ENCODE measurements at places on chromosomes 7 and 10. TPM values are rescaled to one million over a fixed set of nuclear protein-coding genes. Genes with fewer than 3 reads are reported as not detected.

GRCh38 chr10:129525401-129525801 lies 58.4 kb downstream of the MGMT start:
- no peaks in the 10 kb centered on the region for H3K27me3 ChIP-seq
- no peak overlapping the region for H3K4me3 ChIP-seq
- H3K36me3 ChIP-seq, result no peaks in the 10 kb centered on the region
- no peak overlapping the region for H3K27ac ChIP-seq
- H3K4me1 ChIP-seq, result no peaks in the 10 kb centered on the region

Gene OR2A12
- not detected for total RNA-seq

GRCh38 chr10:18689498-18689897 lies 30.3 kb downstream of the ARL5B start:
- H3K4me1 ChIP-seq, result no peaks in the 10 kb centered on the region
- H3K27ac ChIP-seq, result no peak overlapping the region
- H3K27me3 ChIP-seq, result no peaks in the 10 kb centered on the region
- H3K4me3 ChIP-seq, result no peak overlapping the region
- DNase-seq, result no peak
- H3K36me3 ChIP-seq, result no peaks in the 10 kb centered on the region

DNA sequence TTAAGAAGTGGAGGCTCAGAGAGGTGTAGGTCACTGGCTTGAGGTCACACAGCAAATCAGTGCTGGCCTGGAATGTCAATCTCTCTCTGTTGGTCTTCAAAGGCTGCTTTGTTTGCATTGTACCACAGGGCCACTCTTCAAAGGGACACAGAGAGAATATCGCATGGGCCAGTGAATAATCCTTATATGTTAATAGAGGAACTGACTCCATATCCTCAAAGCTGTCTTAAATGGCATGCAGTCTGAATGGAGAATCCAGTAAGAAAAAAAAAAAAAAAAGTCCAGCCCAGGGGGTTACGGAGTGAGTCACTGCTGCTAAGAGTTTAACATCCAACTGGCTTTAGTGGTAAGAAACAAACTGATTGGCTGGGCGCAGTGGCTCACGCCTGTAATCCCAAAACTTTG lies 54.1 kb downstream of the NRAP start:
- peaks cover 6% of the 10 kb centered on the region for H3K4me1 ChIP-seq
- no peak overlapping the region for H3K4me3 ChIP-seq
- H3K27ac ChIP-seq, result no peak overlapping the region
- no peaks in the 10 kb centered on the region for H3K36me3 ChIP-seq

- H3K4me3 ChIP-seq, result no peak overlapping the region
- no peak for DNase-seq
- H3K27me3 ChIP-seq, result peaks cover 6% of the 10 kb centered on the region
- H3K36me3 ChIP-seq, result no peaks in the 10 kb centered on the region
These were observed 133.9 kb downstream of the C10orf105 start for GRCh38 chr10:71585564-71586290.

Gene GPR85
- 0.90 TPM for total RNA-seq

Gene FOXI2
- total RNA-seq, result not detected

Gene KCNMA1
- total RNA-seq, result 87.6 TPM

- no peaks in the 10 kb centered on the region for H3K36me3 ChIP-seq
- H3K27me3 ChIP-seq, result no peaks in the 10 kb centered on the region
- no peak for DNase-seq
- H3K4me3 ChIP-seq, result no peak overlapping the region
- peaks cover 3% of the 10 kb centered on the region for H3K4me1 ChIP-seq
- no peak overlapping the region for H3K27ac ChIP-seq
These were observed 207.6 kb downstream of the FOXP2 start for GRCh38 chr7:114622221-114622620.

Gene MALRD1
- 0.27 TPM for total RNA-seq

Gene GIMAP1
- total RNA-seq, result not detected

DNA sequence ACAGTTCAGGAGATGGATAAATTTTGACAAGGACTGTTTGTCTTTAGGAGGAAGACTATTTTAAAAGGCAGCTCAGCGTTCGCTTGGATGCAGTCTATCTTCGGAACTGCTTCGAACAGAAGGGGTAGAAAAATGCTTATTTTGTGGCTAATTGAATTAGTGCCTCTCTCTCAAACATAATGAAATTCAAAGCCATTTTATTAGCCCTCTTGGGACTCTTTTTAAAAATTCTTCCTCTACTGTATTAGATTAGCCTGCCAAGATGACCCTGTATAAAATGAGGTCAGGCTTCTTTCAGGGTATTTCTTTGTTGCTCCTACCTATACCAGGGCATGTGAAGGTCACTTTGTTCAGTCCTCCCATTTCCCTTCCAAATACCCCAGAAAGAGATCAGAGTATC lies 379.2 kb upstream of the NFE2L3 start:
- H3K27me3 ChIP-seq, result no peaks in the 10 kb centered on the region
- no peak overlapping the region for H3K4me3 ChIP-seq
- no peak for DNase-seq

DNA sequence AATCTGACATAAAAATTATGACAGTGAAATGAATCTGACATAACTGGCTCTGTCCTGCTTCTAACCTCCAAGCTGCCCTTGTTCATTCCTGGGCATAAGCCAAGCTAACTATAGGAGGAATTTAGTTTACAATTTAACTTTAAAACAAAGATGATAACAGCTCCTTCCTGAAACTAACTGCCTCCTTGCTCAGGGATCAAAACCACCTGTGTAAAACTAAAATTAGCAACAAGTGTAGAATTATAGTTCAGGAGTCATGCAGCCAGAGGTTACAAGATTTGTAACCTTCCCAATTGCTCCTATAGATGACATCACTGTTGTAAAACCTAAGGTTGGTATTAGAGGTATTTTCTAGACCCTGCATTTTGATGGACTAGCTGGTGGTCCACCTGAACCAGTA lies 256.4 kb upstream of the POM121L12 start:
- H3K4me3 ChIP-seq, result no peak overlapping the region
- no peaks in the 10 kb centered on the region for H3K36me3 ChIP-seq
- no peak overlapping the region for H3K27ac ChIP-seq

Gene TMEM225B
- 1.8 TPM for total RNA-seq

- peaks cover 2% of the 10 kb centered on the region for H3K36me3 ChIP-seq
- H3K27ac ChIP-seq, result no peak overlapping the region
- no peaks in the 10 kb centered on the region for H3K27me3 ChIP-seq
- no peak for DNase-seq
- peak overlapping the region; percentile 91 for H3K4me3 ChIP-seq
These were observed 3.1 kb downstream of the HERPUD2 start for GRCh38 chr7:35691827-35692307.

- no peak for DNase-seq
- no peak overlapping the region for H3K27ac ChIP-seq
- H3K4me1 ChIP-seq, result peaks cover 13% of the 10 kb centered on the region
- H3K36me3 ChIP-seq, result peaks cover 1% of the 10 kb centered on the region
- no peak overlapping the region for H3K4me3 ChIP-seq
These were observed 11.2 kb upstream of the HOXA13 start for GRCh38 chr7:27211084-27211446.

- H3K27ac ChIP-seq, result peak overlapping the region; percentile 77
- peaks cover 2% of the 10 kb centered on the region for H3K27me3 ChIP-seq
- H3K4me3 ChIP-seq, result peak overlapping the region; percentile 69
- H3K36me3 ChIP-seq, result no peaks in the 10 kb centered on the region
- H3K4me1 ChIP-seq, result peaks cover 59% of the 10 kb centered on the region
These were observed 4.4 kb downstream of the UNC5B start for GRCh38 chr10:71216751-71217265.

GRCh38 chr7:35975851-35976454 lies 175.1 kb downstream of the SEPTIN7 start:
- no peaks in the 10 kb centered on the region for H3K36me3 ChIP-seq
- no peaks in the 10 kb centered on the region for H3K27me3 ChIP-seq
- H3K27ac ChIP-seq, result no peak overlapping the region
- no peaks in the 10 kb centered on the region for H3K4me1 ChIP-seq

Gene LAMB4
- not detected for total RNA-seq

DNA sequence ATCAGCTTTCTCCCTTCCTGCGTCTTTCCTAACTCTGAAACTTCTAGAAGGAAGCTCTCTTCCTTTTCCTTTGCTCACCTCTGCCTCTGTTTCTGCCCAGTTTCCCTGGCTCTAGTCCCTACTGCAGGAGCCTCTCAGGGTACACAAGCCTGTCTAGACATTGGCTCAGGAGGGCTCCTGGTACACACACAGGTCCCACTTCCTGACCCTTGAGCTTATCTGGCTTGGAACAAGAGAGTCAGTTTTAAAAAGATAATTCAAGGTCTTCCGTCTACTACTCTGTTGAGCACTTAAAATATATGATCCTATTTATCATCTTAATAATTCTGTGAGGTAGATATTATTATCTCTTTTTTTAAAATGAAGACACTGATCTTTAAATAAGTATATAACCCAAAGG lies 140.7 kb downstream of the RTKN2 start:
- H3K27ac ChIP-seq, result no peak overlapping the region
- peaks cover 2% of the 10 kb centered on the region for H3K36me3 ChIP-seq
- H3K27me3 ChIP-seq, result no peaks in the 10 kb centered on the region
- H3K4me1 ChIP-seq, result peaks cover 10% of the 10 kb centered on the region
- no peak overlapping the region for H3K4me3 ChIP-seq

DNA sequence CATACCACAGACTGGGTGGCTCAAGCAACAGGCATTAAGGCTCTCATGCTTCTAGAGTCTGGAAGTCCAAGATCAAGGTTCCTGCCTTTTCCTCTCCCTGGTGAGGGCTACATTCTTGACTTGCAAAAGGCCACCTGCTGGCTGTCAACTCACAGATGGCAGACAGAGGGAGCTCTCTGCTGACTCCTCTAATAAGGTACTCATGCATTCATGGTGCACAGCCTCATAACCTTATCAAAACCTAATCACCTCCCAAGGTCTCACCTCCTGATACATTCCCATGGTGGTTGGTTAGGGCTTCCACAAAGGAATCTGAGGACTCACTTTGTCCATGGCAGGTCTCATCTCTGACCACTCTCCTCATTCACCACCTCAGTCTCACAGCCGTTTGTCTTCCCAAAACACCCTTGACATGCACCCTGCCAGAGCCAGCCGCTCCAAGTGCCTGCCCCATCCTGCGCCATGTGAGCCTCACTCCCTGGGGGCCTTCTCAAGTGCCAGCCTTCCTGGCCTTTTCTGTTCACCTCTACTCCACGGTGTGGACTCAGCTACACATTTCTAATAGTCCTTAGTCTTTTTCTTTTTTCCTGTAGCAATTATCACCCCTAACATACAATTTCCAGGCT lies 400.3 kb upstream of the ADARB2 start:
- H3K27me3 ChIP-seq, result no peaks in the 10 kb centered on the region
- no peak overlapping the region for H3K27ac ChIP-seq
- H3K4me1 ChIP-seq, result peaks cover 5% of the 10 kb centered on the region
- H3K4me3 ChIP-seq, result no peak overlapping the region
- DNase-seq, result no peak

DNA sequence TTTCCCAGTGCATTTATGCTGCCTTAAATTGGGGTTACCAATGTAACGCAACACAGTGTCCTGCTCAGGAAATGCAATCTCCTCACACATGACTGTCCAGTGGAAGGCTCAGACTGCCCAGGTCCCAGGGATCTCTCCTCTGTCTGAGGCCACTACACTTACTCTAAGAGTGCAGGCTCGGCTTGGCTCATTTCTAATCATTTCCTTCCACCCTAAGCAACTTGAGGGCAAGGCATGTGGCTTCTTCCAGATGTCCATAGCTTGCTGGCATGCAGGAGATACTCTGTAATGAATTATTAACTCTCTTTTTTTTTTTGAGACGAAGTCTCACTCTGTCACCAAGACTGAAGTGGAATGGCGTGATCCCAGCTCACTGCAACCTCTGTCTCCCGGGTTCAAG lies 23.7 kb downstream of the PLAC9 start:
- peaks cover 57% of the 10 kb centered on the region for H3K4me1 ChIP-seq
- no peaks in the 10 kb centered on the region for H3K27me3 ChIP-seq
- H3K27ac ChIP-seq, result peak overlapping the region; percentile 96
- DNase-seq, result no peak
- H3K36me3 ChIP-seq, result peaks cover 33% of the 10 kb centered on the region

Gene KLF14
- total RNA-seq, result not detected

- no peaks in the 10 kb centered on the region for H3K4me1 ChIP-seq
- no peak overlapping the region for H3K4me3 ChIP-seq
- peaks cover 2% of the 10 kb centered on the region for H3K27me3 ChIP-seq
These were observed 135.3 kb upstream of the VIPR2 start for GRCh38 chr7:159280008-159280407.

Gene STEAP2
- not detected for total RNA-seq

Gene SLC13A1
- not detected for total RNA-seq

GRCh38 chr10:21099291-21100062 lies 202.4 kb upstream of the NEBL start:
- H3K4me3 ChIP-seq, result no peak overlapping the region
- H3K27me3 ChIP-seq, result no peaks in the 10 kb centered on the region
- no peak overlapping the region for H3K27ac ChIP-seq
- H3K36me3 ChIP-seq, result no peaks in the 10 kb centered on the region
- no peak for DNase-seq
